ENCODE measurements at places on chromosomes 1 and 21. TPM values are rescaled to one million over a fixed set of nuclear protein-coding genes. Genes with fewer than 3 reads are reported as not detected.

NR0B2 gene
- total RNA-seq, result not detected

OR2T29 gene
- total RNA-seq, result not detected

FAM78B gene
- total RNA-seq, result 0.62 TPM

C1orf210 gene
- not detected for total RNA-seq

TMEM240 gene
- total RNA-seq, result 0.88 TPM

C1orf87 gene
- total RNA-seq, result not detected

SCP2 gene
- 63.9 TPM for total RNA-seq

TMEM52 gene
- total RNA-seq, result 2.7 TPM

LRRC52 gene
- not detected for total RNA-seq

ALPL gene
- not detected for total RNA-seq

DNA sequence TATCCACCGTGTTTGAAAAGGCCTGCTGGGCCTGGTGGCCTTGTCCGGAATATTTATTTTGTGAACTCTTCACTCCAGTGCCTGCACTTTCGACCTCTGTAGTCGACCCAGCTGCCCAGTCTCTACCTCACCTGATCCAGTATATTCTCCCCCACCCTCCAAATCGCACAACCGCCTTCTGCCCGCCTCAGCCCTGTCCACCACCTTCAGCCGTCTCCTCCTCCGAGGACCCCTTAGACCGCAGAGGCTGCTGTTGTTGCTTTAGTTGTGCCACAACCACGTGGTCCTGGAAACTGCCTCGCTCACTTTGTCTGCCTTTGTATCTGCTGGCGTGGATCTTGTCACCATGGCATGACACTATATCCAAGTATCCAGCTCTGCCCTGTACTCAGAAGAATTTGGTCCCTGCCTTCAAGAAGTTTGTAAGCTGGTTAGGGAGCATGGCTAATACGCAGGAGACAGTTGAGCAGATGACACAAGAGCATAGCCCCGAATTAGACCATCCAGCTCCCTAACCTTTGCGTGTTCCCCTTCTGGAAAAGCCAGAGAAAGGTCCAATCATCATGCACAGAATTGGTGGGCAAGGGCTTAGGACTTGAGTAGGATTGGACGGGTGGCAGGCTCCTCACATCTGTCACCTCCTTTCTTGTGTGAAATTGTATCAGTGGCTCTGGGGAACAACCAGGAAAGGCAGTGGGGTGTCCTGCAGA, 1.5 kb downstream of the PHGDH start:
- DNase-seq, result no peak

DNA sequence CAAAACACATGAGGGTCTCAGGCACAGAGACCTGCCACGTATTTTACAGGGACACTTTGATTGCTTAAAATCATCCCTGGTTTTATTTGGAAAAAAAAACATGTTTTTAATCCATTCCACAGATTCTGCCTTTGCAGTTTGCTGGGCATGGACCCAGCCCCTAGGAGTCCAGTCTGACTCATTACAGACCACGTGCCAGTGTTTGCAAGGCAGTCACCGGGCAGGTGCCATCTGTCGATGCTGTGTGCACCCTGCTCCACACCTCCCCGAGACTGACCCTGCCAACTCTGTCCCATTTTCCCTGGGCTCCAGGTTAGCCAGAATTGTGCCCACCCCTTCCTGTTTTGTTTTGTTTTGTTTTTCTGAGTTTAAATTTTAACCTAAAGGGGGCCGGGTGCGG, 148.4 kb upstream of the TMEM51 start:
- no peak for DNase-seq

- no peak for DNase-seq
Measured at GRCh38 chr1:225440380-225441221, 12.8 kb upstream of the LBR start.

DNA sequence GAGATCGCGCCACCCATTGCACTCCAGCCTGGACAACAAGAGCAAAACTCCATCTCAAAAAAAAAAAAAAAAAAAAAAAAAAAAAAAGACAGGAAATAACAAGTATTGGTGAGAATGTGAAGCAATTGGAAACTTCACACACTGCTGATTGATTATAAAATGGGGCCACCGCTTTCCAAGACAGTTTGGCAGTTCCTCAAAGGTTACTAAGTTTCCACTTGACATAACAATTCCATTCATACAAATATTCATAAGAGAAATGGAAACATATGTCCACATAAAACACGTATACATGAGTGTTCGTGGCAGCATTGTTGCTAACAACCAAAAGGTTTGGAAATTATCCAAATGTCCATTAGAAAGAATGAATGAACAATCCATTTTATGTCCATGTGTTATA, 26.3 kb downstream of the USP24 start:
- no peak for DNase-seq

- DNase-seq, result no peak
Measured at GRCh38 chr21:22763442-22763841, 1765.2 kb downstream of the NCAM2 start.

- no peak for DNase-seq
Measured at GRCh38 chr1:185608177-185608576, 126.0 kb upstream of the HMCN1 start.

- no peak for DNase-seq
Measured at GRCh38 chr1:79295967-79296366, 289.4 kb upstream of the ADGRL4 start.

GRCh38 chr1:208604295-208604694, 360.1 kb upstream of the PLXNA2 start:
- no peak for DNase-seq

- no peak for DNase-seq
Measured at GRCh38 chr1:1332031-1332755, 1.1 kb downstream of the TAS1R3 start.

DNA sequence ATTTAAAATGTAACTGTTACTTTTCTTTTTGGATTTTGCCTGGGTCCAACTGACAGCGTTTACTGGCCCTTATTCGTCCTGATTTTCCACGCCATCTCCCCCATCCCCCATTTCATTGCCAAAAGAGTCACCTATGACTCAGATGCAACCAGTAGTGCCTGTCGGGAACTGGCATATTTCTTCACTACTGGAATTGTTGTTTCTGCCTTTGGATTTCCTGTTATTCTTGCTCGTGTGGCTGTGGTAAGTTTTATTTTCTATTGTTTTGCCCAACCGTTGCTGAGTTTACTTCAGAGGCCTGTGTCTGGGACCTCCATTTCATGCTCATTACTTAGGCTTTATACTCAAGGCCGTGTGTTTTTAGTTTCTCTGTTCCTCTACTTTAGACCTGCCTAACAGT, 9.3 kb downstream of the LEPR start:
- no peak for DNase-seq

DNA sequence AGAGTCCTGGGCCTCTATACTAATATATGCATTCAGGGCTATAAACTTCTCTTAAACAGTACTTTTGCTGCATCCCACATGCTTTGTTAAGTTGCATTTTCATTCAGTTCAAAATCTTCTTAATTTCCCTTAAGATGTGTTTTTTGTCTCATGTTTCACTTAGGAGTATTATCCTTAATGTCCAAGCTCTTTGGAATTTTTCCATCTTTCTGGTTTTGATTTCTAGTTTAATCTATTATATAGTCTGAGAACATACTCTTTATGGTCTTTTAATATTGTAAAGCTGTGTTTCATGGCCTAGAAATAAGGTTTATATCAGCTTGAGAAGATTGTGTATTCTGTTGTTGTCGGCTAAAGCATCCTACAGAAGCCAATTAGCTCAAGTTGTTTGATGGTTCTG, 1041.8 kb downstream of the PLA2G4A start:
- no peak for DNase-seq

GRCh38 chr21:16502273-16502672, 772.5 kb downstream of the USP25 start:
- no peak for DNase-seq

DNA sequence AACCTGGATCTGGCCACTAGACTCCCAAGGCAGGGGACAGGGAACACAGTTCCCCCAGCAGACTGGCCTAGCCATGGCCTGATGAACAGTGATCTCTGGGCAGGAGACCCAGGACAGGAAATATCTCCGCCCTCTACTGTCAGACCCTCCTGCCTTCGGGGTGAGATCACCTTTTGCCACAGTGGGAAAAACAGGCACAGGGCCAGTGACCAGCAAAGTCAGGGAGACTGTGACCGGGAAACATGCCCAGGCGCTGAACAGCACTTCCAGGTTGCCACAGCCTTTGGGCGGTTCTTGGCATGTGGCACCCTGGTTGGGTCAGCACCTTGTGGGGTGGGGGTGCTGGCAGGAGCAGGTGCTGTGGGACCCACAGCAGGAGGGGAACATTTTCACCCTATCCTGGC, 8.9 kb upstream of the ZNF669 start:
- no peak for DNase-seq

GRCh38 chr1:109255097-109255651, 5.8 kb downstream of the CELSR2 start:
- no peak for DNase-seq

DNA sequence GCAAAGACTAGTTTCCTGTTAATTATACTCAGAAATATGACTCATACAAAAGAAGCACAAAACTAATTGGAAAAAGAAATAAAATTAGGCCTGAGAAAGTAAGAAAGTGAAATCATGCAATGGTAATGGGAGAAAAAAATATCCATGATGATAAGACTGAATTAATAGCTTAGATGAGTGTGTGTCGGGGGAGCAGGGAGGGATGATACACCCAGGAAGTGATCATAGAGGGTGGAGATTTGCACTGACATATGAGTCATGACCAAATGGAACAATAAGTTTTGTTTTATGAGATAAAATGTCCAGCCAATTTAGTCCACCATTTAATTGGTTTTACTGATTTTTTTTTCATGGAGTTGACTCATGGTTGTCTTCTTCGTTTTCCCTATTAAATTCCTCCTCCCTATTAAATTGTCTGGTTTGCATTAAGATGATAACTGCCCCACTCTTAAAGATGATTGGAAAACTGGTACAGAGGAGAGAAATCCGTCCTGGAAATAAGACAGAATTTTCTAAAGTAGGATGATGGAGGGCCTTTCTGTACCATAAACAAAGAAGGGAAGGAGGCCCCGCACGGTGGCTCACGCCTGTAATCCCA, 111.7 kb upstream of the KCNJ6 start:
- no peak for DNase-seq

DNA sequence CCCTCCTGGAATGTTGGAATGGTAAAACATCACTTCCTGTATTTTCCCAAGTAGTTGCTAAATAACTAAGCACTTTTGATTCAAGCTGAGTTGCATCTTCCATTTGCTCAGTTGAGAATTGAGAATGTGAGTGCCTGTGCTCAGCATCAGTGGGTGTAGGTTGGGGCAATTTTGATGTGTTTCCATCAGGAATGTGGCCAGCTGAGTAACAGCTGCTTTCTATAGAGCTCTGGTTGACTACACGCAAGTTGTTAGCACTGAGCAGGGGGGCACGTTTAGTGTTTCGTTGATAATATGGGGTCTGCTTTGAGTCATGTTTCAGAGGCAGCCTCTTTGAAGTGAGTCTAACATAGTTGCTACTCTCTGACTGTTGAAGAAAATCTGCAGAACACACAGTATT, 41.5 kb downstream of the LRRC53 start:
- DNase-seq, result no peak

DNA sequence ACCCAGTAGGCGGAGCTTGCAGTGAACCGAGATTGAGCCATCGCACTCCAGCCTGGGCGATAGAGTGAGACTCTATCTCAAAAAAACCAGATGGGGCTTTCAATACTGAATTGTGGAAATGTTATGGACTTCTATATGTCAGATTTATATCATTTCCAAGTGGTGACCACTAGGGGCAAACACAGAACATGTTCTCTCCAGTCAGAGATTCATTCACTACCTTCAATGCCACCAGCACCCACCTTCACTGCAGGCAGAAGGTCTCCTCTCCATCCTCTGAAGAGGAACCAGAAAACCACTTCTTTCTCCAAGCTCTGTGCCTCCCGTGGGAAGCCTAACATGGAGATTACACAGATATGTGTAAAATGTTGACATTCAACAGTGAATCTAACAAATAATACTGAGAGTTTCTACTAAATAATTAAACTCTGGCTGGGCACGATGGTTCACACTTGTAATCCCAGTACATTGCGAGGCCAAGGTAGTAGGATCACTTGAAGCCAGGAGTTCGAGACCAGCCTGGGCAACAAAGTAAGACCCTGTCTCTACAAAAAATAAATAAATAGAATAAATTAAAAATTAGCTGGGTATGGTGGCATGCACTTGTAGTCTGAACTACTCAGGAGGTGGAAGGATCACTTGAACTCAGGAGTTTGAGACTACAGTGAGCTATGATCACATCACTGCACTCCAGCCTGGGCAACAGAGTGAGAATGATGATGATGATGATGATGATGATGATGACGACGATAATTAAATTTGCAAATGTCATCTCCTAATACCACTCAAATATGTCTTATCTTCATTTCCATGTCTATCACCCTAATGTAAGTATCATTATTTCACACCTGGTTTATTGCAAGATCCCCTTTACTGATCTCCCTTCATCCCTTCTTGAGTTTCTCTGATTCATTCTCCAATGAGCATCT, 151.1 kb downstream of the ZNF281 start:
- DNase-seq, result no peak

DNA sequence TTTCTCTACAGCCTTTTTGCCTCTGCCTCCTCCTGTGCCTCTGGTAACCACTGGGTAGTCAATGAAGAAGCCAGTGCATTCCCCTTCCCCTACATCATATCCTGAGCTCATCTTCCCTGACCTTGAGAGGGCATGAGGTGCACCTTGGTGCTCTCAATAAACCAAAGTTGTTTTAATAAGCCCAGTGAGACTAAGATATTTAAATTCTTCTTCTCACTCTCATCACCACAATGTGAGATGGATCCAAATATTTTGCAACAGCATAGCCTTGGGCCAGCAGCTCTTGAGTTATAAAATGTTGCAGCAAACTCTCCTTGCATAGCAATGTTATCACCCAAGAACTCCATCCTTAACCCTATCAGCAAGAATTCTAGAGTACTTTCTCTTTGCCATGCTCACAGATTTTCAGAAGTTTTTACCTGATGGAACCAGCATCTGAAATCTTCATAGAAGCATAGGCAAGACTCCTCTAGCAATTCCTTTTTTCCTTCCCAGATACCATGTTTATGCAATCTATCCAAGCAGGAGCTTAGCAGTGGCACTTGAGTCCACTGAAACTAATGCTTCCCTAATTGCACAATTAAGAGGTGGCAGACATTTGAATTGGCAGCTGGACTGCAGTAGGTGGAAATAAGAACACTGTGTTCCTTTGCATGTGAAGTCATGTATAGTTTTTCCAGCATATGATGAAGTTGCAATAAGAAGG, 36.8 kb downstream of the CDC7 start:
- no peak for DNase-seq

DNA sequence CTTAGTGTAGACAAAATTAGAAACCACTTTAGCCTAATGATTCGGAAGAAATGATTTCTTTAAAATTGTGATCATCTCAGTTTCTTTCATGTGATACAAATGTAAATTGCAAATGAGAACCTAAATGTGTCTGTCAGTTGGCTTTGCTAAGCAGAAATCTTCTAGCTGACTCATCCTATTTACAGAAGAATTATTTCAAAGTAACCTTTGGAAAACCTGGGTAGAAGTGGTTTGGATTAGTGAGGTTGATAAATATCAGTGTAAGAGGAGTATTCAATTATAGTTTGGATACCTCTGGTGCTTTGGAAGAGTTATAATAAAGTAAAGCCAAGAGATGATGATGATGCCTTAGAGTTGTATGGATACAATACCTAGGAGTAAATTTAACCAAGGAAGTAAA, 37.4 kb downstream of the CC2D1B start:
- no peak for DNase-seq

GRCh38 chr1:74835051-74835450, 102.1 kb downstream of the TYW3 start:
- DNase-seq, result no peak

Measured in activated naive CD8-positive, alpha-beta T cell treated with anti-CD3 and anti-CD28 coated beads for 36 hours (primary cell).